T-cell (primary cell): ENCODE measurements at places on chromosomes 1 and 21. TPM values are rescaled to one million over a fixed set of nuclear protein-coding genes. Genes with fewer than 3 reads are reported as not detected.

The ELAPOR1 gene
- total RNA-seq: 21.4 TPM

GRCh38 chr1:21633992-21634805 lies 35.0 kb downstream of the RAP1GAP start:
- H3K27ac ChIP-seq: no peak overlapping the region
- H3K4me3 ChIP-seq: no peak overlapping the region
- DNase-seq: no peak
- H3K36me3 ChIP-seq: no peaks in the 10 kb centered on the region
- H3K27me3 ChIP-seq: peaks cover 47% of the 10 kb centered on the region

DNA sequence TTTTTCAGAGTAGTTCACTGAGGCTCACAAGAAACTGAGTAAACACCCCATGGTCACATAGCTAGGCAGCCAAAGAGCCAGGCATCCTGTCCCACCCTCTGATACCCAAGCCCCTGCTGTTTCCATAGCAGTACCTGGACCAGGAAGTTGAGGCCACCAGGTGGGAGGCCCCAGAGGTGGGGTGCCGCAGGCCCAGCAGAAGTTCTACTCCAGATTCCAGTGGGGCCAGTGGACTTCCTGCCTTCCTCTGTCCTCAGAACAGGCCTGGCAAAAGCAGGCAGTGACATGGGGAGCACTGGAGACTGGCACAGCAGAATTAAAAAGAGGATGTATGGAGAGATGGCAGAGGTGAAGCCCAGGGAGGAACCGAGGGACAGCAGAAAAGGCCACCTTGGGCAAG lies 19.0 kb downstream of the FOXO6 start:
- H3K4me3 ChIP-seq: no peak overlapping the region
- H3K27me3 ChIP-seq: peaks cover 5% of the 10 kb centered on the region
- H3K36me3 ChIP-seq: no peaks in the 10 kb centered on the region
- H3K4me1 ChIP-seq: no peaks in the 10 kb centered on the region

The USH2A gene
- not detected for total RNA-seq

DNA sequence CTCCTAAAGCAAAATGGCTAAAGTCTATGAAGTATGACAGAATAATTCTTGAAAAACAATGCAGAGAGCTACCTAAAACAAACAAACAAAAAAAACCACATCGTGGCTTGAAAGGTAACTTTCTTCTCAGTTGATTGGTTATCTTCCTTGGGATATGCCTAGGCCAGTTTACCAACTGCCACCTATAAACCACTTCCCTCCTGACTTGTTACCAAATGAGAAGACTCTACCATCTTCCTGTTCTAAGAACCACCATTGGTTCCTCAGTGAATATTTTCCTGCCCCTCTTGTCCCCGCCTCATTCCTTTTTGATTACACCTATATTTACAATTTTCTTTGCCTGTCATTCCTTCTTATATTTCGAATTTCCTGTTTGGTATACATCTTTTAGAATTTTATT lies 336.6 kb downstream of the SIPA1L2 start:
- no peaks in the 10 kb centered on the region for H3K27me3 ChIP-seq
- H3K36me3 ChIP-seq: no peaks in the 10 kb centered on the region
- no peak overlapping the region for H3K4me3 ChIP-seq
- no peak overlapping the region for H3K27ac ChIP-seq

- H3K36me3 ChIP-seq: no peaks in the 10 kb centered on the region
- no peak overlapping the region for H3K27ac ChIP-seq
- DNase-seq: no peak
- no peak overlapping the region for H3K4me3 ChIP-seq
- H3K4me1 ChIP-seq: no peaks in the 10 kb centered on the region
These were observed 132.3 kb upstream of the WNT4 start for GRCh38 chr1:22275167-22275566.

GRCh38 chr1:22930240-22930912 lies 42.3 kb downstream of the LACTBL1 start:
- H3K36me3 ChIP-seq: no peaks in the 10 kb centered on the region
- H3K27ac ChIP-seq: no peak overlapping the region
- no peak for DNase-seq
- H3K4me3 ChIP-seq: no peak overlapping the region
- no peaks in the 10 kb centered on the region for H3K4me1 ChIP-seq
- peaks cover 23% of the 10 kb centered on the region for H3K27me3 ChIP-seq

- no peak for DNase-seq
- H3K4me1 ChIP-seq: peaks cover 13% of the 10 kb centered on the region
- H3K27ac ChIP-seq: no peak overlapping the region
- no peaks in the 10 kb centered on the region for H3K36me3 ChIP-seq
- H3K27me3 ChIP-seq: no peaks in the 10 kb centered on the region
These were observed 41.4 kb downstream of the ZMYM1 start for GRCh38 chr1:35120458-35121133.

The SH3GLB1 gene
- 48.0 TPM for total RNA-seq

The OLIG2 gene
- not detected for total RNA-seq

GRCh38 chr1:9093581-9093980 lies 24.1 kb upstream of the SLC2A5 start:
- no peaks in the 10 kb centered on the region for H3K36me3 ChIP-seq
- DNase-seq: no peak
- no peak overlapping the region for H3K4me3 ChIP-seq
- H3K4me1 ChIP-seq: no peaks in the 10 kb centered on the region
- H3K27me3 ChIP-seq: peaks cover 3% of the 10 kb centered on the region
- H3K27ac ChIP-seq: no peak overlapping the region

DNA sequence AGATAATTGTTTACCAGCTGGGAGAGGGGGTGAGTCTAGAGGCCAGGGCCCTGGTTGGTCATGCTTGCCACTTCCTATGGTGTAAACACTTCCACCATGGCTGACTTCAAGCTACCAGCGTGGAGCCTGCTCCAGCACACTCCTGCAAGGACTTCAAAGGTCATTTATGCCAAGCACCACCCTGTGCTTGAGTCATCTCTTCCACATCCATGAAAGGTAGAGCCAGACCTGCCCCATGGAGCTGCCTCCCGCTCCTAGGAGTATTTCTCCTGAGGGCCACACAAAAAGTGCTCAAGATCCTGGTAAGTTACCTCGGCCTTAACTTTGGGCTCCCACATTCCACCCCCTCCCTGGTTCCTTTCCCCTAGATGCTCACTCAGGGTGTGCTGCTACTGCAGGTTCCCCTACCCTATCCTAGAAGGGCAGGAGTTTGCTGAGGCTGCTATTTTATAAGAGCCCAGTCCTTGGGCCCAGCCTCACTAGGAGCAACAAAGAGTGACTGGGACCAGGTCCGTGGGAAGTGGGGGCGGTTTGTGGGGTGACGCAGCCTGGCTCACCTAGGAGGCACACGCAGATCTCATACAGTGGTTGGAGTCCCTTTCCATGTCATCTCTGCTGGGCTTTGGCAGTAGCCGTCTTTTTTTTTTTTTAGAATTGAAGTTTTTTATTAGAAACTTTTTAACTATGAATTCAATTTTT lies 2.4 kb downstream of the RAB7B start:
- H3K27ac ChIP-seq: no peak overlapping the region
- no peaks in the 10 kb centered on the region for H3K27me3 ChIP-seq
- no peaks in the 10 kb centered on the region for H3K4me1 ChIP-seq

DNA sequence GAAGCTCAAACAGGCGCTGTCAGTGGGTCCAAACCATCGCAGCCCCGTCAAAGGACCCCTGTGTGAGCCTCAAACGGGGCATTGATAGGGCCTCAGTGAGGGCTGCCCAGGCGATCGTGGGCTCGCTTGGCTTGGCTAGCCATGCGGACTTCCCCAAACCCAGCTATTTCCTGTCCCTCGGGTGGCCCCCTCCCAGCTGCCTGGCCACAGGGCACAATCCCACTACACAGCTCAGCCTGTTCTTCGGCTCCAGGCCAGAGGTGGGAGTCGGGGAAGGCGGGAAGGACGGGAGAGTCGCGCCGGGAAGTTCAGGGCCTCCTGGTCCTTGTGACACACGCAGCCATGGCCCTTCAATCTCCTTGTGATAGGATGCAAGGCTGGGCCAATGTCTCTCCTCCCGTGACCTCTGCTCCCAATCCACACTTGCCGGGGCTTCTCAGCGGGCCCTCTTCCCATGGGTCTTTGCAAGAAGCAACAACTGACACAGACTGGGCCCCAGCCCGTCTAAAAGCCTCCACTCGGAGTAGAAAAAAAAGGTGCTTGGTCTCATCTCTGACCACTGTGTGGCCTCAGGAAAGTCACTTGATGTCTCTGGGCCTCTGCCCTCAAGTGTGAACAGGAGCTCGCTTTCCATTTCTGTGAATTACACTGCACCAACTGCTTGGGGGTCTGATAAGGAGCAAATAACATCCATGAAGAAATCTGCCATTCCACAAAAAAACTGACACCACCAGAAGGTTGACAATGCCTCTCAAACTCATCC lies 7.1 kb upstream of the MATN1 start:
- H3K36me3 ChIP-seq: peaks cover 44% of the 10 kb centered on the region
- no peaks in the 10 kb centered on the region for H3K27me3 ChIP-seq
- H3K27ac ChIP-seq: no peak overlapping the region
- H3K4me3 ChIP-seq: no peak overlapping the region
- H3K4me1 ChIP-seq: peaks cover 29% of the 10 kb centered on the region

DNA sequence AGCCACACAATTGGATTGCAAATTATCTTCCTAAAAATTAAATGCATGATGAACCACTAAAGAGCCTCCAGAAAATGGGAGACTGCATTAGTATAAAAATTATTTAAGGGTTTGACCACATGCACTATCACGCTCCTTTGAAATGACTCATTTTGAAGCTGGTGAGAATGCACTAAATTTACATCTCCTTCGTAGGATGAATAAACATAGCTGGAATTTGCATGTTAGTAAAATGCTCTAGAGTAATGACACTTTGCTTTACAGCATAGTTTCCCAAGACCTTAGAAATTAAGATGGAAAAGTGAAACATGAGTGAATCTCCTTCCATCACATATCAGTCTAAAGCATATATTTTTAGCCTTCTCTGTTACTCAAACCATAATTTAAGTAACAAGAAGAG lies 2.4 kb downstream of the PLPPR4 start:
- H3K36me3 ChIP-seq: no peaks in the 10 kb centered on the region
- H3K27me3 ChIP-seq: peaks cover 18% of the 10 kb centered on the region
- no peak for DNase-seq
- no peaks in the 10 kb centered on the region for H3K4me1 ChIP-seq
- no peak overlapping the region for H3K27ac ChIP-seq
- H3K4me3 ChIP-seq: no peak overlapping the region
